Activated naive CD4-positive, alpha-beta T cell (primary cell): ENCODE measurements at places on chromosomes 2 and 18.

GRCh38 chr2:69012310-69013141 lies 453 bp upstream of the ANTXR1 start:
- DNase-seq, result no peak

DNA sequence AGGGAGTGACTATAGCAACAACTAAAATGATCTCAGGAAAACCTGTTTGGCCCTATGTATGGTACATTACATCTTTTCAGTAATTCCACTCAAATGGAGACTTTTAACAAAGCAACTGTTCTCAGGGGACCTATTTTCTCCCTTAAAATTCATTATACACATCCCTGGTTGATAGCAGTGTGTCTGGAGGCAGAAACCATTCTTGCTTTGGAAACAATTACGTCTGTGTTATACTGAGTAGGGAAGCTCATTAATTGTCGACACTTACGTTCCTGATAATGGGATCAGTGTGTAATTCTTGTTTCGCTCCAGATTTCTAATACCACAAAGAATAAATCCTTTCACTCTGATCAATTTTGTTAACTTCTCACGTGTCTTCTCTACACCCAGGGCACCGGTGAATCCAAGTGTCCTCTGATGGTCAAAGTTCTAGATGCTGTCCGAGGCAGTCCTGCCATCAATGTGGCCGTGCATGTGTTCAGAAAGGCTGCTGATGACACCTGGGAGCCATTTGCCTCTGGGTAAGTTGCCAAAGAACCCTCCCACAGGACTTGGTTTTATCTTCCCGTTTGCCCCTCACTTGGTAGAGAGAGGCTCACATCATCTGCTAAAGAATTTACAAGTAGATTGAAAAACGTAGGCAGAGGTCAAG lies 955 bp downstream of the TTR start:
- DNase-seq, result no peak

GRCh38 chr2:222228054-222228453 lies 70.7 kb downstream of the PAX3 start:
- DNase-seq, result no peak

DNA sequence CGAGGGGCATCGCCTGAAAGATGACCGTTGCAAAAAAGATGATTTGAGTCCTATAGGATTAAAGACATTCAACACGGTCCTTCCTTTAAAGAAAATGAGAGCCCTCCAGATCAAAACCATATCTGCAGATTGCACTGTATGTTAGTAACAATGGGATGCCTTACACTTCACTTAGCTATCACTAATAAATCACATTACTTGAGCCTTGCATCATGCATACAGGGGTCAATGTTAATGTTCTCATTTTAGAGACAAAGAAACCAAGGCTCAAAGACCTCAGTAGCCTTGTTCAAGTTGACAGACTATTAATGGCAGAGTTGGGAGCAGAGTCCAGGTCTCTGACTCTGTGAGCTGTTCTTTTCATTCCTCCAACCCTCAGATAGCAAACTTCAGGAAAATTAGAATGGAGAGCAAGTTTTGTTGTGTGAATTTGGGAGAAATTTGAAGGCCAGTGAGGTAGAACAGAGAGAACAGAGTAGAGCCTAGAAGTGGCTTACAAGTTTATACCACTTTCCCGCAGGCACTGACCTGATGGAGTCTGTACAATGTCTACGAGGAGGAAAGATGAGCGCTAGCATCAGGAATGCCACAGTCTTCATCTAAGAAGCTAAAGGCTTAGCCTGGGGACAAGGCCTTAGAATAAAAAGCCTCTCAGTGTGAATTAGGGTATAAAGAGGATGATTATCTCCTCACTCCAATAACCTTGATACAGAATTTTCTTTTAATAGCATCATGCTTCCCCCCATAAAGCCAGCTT lies 48.3 kb downstream of the TRIB2 start:
- DNase-seq, result no peak

DNA sequence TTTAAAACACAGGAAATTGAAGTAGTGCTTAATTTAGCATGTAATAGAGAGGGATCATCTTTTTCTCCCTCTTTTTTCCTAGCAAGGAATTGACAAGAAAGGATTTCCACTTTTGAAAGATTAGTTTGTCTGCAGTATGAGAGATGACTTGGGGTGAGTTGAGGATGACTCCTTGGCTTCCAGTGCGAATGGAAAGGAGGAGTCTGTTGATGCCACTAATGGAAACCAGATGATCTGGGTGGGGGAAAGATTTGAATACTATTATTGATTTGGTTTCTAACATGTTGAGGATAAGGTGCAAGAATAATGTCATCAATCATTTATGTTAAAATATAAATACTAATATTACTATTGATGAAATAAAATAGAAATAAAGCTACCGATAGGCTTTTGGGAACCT lies 205.4 kb downstream of the PPP1R1C start:
- no peak for DNase-seq

DNA sequence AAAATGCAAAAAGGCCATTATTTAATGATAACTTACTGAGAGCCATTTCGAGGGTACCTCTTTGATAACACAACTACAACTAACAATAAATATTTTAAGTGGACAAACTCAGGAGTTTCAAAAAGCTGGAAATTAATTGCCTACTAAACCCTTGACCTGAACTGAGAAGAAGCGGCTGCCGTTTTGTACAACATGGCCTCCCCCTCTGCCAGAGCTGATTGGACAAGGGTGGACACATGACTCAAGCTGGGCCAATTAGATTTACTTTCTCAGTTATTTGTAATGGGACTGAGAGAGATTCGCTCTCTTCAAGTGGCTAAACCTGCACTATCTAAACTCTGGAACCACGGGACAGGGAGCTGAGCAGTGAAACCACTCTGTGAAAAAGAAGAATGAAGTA lies 135.9 kb upstream of the SERPINE2 start:
- DNase-seq, result no peak

DNA sequence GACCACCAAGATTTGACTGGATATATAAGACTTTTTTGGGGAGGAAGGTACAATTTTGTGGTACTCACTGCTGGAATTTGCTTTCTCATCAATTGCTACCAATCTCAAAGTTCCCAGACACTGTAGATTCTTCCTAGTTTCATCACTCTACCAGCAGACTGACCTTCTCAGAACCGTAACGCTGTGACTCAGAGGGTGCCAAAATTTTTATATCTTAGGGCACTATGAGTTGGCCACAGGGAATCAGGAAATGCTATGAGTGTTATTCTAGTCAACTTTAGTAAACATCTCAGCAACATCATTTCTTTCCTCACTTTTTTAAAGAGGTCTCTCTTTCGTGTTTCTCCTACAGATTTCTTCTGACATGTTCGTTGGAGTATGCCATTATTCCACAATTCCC lies 499.0 kb downstream of the TMX3 start:
- DNase-seq, result no peak

DNA sequence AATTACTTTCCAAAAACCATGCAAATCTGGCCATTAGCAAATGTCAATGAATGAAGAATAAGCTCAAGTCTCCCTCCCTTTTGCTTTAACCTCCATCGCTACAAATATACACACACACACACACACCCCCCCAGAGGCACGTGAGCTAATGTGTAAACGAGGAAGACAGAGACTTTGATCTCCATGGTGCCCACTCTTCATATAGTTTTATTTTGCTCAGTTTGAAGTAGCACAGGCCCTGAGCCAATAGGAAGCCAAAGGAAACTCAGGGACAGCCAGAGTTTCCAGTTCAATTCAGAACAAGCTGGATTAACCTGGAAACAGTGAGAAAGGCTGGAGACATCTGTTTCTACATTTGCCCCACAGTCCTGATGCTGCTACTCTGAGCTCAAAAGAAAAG lies 248.4 kb upstream of the MEIS1 start:
- DNase-seq, result no peak

DNA sequence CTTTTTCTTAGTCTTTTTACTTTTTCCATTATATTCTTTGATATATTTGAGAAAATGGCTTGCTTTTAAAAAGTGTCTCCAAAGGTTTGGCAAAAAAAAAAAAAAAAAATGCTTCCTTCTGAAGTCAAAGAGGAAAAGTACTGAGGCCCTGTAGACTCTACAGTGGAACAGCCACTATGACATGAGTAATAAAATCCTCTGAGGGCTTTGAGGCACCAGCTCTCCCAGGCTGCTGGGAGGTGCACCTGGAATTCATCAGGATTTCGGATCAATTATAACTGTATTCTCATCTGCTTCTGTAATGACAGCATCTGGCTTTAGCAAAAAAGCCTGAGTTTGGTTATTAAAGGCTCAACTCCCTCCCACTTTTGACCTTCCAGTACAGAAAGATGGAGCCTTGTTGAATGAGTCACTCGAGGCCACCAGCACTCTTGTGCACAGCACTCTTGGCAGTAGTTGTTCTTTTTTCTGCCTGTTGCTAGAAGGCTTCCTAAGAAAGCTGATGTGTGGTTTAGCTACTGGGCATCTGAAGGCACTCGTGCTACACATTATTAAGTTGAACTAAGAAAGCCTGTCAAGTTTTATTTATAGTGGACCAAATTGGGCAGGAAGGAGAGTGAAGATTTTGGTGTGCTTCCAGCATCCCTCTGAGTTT lies 131.3 kb downstream of the PRPF40A start:
- no peak for DNase-seq

DNA sequence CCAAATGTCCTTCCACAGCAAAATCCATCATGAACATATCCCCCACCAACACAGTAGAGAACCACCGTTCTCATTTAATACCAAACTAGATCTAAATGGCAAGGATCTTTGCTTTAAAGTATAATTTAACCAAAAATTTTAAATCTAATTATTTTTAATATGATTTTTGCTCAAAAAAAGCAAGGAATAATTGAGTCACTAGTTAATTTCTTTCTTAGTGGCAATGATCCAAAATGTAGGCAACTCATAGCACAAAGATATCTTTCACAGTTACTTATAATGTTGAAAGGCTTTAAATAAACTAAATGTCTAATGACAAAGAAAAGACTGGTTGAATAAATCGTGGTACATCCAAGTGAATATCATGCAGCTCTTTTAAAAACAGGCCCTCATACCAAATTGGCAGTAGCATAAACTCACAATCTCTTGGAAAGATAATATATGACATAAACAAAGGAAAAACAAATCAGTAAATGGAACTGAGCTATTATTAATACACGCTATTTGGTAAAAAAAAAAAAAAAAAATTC lies 20.3 kb downstream of the PTPN2 start:
- no peak for DNase-seq

DNA sequence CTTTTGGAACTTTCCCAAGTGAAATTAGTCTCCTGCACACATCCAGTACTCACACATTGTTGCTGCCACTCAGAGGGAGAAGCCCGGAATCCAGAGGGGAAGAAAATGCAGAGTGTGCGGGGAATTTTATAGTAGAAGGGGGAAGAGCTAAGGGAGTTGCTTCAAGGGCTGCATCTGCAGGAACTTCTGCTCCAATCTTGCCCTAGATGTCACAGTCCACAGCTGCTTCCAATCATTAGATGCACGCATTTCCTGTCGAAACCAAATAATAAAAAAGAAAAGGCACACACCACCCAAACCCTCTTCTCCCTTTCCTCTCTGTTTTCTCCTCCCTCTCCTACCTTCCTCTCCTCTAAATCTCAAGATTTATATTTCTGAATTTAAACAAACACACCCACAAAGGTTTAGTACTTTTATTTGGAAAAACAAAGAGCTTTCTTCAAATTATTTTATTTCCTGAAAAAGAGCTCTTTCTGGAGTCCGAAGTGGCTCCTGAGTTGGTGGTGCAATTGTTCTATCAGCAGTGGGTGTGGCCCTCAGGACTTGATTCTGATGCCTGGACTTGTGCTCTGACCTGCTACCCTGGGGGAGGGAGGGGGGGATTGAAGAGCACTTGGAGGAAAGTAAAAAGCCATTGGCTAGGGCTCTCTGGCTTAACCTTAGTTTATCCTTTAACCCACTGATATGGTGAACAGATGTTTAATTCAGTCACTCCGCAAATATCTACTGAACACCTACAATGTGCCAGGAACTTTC lies 72.0 kb downstream of the KCNE4 start:
- no peak for DNase-seq

GRCh38 chr2:3125761-3126130 lies 251.9 kb downstream of the EIPR1 start:
- no peak for DNase-seq

DNA sequence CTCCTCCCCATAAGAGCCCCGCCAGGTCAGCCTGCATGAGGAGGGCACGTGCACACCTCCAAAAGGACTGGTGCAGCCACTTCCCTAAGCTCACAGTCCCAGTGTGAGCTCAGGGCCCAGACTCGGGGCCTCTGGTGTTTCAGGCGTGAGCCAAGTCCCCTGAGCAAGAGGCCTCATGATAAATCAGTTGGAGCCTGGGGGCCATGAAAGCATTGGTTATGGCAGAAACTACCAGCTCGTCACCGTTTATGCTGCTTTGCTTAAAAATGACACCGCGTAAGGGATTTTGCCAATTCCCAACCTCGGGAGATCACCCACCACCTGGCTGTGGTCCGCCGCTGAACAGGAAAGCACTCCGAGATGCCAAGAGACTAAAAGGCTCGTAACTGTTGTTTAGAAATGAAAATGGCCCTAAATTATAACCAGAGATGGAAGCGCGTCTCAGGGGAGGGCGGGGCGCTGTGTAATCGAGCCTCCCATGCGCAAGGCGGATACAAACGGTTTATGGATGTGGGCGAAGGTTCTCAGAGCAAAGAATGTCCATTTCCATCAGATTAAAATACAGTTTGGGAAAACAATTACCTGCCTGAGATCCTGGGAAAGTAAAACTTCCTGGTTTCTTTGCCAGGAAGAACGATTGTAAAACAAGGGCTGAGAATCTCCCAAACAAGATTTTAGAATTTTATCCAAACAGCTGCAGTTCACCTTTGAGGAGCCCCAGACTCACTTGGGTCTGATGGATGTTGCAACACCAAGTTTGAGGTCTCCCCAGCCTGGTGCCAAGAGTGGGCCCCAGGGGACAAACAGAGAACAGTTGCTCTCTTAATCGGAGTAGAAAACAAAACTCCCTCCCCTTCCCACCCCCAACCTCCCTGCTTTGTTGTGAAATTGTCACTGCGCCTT lies 141.4 kb downstream of the BCL2 start:
- DNase-seq, result no peak

DNA sequence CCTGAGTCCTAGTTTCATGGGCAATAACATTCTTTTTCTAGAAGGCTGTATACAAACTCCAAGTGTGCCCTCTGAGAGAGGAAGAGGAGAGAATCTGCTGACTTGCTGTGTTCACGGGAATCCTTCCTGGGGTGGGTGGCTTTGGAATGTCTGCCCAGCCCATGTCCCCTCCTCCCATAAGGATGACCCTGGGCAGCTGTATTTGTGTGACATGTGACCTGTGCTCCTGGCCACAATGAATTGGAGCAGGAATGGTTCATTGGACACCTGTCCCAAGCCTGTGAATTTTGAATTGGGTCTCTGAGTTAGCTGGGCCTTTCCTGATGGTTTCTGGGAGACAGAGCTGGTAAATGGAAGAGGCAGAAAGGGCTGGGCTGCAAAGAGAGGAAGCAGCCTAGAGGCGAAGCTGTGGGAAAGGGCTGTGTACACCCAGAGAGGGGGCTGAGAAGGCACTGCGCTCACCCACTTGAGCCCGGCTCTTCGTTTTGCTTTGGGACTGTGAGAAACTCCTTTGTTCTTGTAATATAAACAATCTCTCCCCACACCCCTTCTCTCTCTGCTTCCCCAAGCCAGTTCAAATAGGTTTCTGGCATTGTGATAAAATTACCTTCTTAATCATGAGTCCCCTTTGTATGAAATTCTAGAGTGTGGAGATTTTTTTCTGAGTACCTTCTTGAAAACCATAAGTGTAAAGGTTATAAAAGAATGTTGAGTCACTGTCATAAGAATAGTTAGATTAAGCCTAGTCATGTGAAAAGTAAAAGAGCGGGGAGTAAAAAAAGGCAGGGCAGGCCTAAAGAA lies 49.8 kb downstream of the SLC4A5 start:
- no peak for DNase-seq

GRCh38 chr2:53075760-53076159 lies 691.8 kb upstream of the CHAC2 start:
- DNase-seq, result no peak
